ENCODE measurements at places on chromosomes 16 and 17.

DNA sequence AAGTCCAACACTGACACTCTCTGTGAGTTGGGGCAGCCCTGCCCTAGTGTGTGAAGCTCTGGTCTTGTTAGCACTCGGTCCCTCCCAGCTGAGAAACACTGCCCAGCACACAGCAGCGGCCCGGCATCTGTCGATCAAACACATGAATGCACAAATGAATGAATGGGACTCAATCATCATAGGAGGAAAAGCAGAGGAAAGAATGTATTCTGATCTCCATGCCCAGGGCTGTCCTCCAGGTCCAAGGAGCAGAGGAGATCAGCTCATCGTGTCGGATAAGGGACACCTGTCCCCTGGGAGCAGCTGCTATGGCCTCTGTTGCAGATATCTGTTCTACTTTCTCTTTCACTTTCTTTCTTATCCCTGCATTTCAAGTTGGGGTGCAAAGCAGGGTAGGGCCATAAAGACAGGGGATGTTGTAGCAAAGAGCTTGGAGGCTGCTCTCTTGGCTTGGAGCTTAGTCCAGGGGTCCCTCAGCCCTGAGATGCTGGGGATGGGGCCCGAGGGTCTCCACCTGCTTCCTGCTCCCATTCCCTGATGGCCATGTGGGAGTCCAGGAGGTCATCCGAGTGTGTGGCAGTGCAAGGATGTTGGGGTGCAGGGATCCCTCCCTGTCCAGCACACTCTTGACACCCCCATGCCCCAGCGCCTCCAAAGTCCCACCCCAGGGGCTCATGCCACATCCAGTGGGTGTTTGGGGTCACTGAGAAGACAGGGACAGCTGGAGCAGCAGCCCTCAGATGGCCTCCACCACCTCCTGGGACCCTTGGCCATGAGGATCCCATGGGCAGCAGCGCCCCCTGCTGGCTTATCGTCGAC, 88.2 kb downstream of the IRF8 start:
- peak; percentile 76 for DNase-seq

DNA sequence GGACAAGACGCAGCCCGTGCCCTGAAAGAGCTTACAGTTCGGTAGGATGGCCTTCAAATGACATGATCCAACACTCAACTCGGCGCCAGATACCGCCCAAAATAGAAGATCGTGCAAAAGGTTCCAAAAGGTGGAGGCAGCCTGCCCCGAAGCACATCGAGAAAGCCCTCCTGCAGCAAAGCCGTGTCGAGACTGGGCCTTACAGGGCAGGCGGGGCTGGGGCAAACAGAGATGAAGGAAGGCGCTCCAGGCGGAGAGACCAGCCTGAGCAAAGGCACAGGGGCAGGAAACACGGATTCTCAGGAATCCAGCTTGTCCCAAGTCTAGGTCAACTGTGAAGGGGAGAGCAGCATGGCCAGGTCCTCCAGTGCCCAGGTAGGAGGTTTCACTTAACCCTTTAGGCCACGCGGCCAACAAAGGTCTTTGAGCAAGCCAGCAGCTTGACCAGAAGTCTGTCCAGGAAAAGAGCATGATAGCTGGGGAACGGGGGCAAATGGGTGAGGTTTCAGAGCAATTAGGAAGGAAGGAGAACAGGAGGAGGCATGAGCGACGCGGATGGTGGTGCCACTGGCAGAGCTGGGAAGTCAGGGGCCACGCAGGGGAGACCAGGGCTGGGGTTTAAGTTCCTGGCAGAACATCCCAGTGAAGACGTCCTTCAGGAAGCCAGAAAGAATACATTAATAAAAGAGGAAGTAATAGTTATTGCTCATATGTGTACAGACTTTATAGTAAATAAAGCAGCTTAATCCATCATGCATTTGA, 21.2 kb upstream of the EIF1 start:
- DNase-seq, result no peak

GRCh38 chr17:17051791-17052461, 9.7 kb downstream of the MPRIP start:
- DNase-seq, result no peak

DNA sequence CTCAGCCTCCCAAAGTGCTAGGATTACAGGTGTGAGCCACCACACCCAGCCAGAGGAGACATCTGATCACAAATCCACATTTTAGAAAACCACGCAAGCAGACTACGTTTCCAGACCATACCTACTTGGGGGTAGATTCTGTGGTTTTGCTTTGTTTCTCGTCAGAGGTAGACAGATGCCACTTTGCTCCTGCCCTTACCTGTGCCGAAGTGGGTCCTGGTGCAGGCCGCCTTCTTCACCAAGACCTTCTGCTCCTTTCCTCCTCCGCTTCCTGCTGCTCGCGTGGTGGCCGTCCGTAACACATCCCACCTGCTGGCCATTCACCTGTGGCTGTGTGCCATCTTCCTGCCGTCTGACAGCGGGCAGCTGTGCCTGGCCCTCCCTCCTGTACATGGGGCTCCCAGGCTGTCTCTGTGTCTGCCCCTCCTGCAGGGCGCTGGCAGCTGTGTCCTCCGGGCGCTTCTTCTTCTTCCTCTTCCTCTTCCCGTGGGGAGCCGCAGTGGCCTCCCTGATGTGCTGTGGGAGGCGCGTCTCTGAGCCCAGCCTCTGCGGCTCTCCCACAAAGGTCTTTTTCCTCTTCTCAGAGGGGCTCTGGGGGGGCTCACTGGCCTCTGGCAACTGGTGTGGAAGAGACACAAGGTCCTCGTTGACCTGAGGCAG, 21.2 kb upstream of the CYTH1 start:
- no peak for DNase-seq

DNA sequence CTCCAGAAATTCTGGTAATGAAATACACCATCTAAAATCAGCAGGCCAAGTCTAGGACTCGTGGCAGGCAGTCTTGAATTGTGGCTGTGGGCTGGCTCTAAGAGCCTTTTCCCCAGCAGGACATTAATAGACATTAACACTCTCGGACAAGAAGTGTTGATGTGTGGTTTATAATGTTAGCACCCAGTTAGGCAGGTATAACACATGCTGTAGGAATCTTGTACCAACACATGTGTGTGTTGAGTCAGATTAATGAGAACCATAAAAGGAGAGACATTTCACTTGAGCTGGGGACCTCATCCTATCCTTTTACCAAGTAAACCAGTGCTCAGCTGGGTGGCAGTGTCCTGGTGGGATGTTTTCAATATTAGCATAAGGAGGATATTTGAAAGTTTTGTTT, 264.5 kb downstream of the FTO start:
- DNase-seq, result no peak

DNA sequence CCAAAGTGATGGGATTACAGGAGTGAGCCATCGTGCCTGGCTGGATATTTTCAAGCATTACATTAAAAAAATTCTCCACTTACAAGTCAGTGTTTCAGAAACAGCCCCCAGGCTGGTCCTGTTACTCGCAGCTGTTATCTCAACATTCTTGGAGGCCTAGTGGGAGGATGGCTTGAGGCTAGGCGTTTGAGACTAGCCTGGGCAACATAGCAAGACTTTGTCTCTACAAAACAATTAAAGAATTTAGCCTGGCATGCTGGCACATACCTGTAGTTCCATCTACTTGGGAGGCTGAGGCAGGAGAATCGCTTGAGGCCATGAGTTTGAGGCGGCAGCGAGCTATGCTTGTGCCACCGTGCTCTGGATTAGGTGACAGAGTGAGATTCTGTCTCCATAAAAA, 26.5 kb upstream of the SPNS3 start:
- no peak for DNase-seq

GRCh38 chr16:85930301-85930700, 31.3 kb downstream of the IRF8 start:
- no peak for DNase-seq

- DNase-seq, result no peak
Observed at GRCh38 chr17:32298298-32298697, 32.7 kb downstream of the RHBDL3 start.

DNA sequence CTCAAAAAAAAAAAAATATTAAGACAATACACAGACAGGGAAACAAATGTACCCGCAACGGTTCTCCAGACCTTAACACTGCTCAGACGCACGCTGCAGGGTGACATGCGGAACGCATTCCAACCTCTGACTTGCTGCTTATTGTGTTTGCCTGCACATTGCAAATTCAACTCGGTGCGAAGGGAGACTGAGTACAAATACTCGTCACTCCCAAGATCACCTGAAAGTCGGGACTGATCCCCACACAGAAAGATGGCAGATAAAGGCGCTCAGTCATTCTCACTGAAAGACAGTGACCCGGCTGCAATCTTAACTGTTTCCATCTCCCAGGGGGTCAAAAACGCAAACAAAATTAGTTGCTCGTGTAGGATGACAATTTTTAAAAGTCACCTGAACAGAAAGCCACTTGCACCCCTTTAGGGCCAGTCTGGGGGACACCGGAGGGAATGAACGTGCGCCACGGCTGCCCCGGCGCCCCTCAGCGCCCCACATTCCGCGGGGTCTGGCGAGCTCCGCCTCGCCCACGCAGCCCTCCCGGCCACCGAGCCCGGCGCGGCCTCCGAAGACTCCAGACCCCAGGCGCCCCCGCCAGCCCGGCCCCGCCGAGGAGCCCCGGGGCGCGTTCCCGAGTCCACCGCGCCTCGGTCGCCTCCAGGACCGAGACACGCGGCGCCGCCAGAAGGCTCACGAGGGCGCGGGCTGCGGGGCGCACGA, 589 bp downstream of the CLCN7 start:
- no peak for DNase-seq

GRCh38 chr16:78749745-78750268, 650.4 kb downstream of the WWOX start:
- no peak for DNase-seq

DNA sequence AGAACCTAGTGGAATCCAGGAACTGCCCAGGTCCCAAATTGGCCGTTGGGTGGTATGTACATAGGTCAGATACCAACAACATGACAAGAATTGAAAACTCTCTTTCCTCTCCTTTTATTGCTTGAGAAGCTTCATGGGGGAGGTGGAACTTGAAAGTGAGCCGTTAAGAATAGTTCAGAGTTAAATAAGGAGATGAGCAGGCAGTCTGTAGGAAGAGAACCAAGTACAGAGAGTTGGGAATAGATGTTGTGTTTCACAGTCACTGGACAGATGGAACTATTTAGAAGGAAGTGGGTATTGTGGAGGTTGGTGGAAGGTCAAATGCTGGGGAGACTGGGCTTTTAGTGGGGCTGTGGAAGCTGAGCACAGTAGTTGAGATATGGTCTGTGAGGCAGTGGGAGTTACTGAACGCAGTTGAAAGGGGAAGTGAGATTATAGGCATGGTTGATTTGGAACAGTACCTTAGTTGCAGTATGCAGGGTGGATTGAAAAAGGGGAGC, 26.4 kb downstream of the ARHGAP44 start:
- DNase-seq, result no peak

- DNase-seq, result no peak
Observed at GRCh38 chr16:4536391-4537106, 2.0 kb downstream of the CDIP1 start.

GRCh38 chr17:61144617-61145564, 254.8 kb upstream of the TBX2 start:
- no peak for DNase-seq

- no peak for DNase-seq
Observed at GRCh38 chr17:42618442-42619150, 9.1 kb downstream of the TUBG1 start.

GRCh38 chr17:48720266-48721008, 1.9 kb downstream of the PRAC1 start:
- DNase-seq, result no peak

- no peak for DNase-seq
Observed at GRCh38 chr16:13041180-13041579, 139.8 kb downstream of the SHISA9 start.

DNA sequence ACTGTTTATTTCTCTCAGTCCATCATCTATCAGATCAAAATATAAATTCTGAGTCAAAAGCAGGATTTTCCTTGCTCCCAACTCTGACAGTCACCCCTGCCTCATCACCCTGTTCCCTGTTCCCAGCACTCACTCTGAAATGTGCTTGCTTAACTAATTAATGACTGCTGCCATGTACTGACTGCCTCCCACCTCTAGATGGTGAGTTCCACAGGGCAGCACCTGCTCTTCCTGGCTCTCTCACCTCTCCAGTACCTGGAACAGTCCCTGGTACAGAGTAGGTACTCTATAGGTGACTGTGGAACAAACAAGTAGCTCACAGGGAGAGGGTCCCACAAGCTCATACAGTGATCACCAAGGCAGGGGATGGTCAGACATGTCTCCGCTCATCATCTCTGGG, 114.3 kb upstream of the C16orf82 start:
- no peak for DNase-seq

- no peak for DNase-seq
Observed at GRCh38 chr17:48247603-48248002, 140.0 kb downstream of the SNX11 start.

- DNase-seq, result no peak
Observed at GRCh38 chr16:68689921-68690320, 44.8 kb downstream of the CDH3 start.

- peak; percentile 53 for DNase-seq
Observed at GRCh38 chr17:41792845-41793783, 6.6 kb upstream of the JUP start.

DNA sequence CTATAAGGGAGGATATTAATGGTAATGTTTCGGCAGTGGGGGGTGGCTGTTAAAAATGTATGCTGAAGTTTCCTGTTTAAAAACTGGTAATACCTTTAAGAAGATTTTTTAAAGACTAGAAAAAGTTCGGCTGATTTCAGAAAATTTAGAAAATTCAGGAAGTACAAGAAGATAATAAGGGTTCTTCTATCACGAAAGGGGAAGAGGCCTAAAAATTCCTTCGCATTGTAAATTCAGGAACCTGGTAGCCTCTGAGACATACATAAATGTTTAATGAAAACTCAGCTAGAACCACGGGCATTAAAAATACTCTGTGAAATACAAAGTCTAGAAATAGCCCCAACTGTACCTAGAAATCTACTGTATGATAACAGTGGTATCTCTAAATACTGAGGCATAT, 181.2 kb downstream of the PARN start:
- DNase-seq, result no peak

- peak; percentile 66 for DNase-seq
Observed at GRCh38 chr16:67235816-67236562, 9.1 kb downstream of the TMEM208 start.

- peak; percentile 13 for DNase-seq
Observed at GRCh38 chr17:7177954-7178477, 1.2 kb downstream of the ASGR1 start.

GRCh38 chr16:71732587-71732986, 8.1 kb upstream of the PHLPP2 start:
- no peak for DNase-seq

DNA sequence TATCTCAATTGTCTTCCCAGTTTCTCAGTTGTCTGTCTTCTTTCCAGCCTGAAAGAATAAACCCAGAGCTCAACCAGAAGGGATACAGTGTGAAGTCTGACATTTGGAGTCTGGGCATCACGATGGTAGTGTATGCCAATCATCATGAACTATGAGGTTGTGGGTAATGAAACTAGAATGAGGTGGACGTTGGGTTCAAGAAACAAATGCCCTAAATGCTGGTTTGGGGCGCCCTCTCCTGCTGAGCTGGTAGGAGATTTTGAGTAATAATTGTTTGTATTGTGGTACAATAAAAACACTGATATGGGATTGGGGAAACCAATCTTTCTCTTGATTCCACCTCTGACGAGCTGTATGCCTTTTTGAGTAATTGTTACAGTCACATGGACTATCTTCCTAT, 110.4 kb downstream of the MAP2K6 start:
- DNase-seq, result no peak
